Subcutaneous adipose tissue (tissue), 4 donors: ENCODE measurements at places on chromosomes 6 and 20. TPM values are rescaled to one million over a fixed set of nuclear protein-coding genes. Genes with fewer than 3 reads are reported as not detected.

IFT52 gene
- total RNA-seq: 23.1 TPM

SLC22A3 gene
- total RNA-seq: 8.0 TPM

MYLK4 gene
- total RNA-seq: 0.75 TPM

ARMH2 gene
- not detected for total RNA-seq

PPIL6 gene
- 2.6 TPM for total RNA-seq

GCNT2 gene
- 4.7 TPM for total RNA-seq

CRIP3 gene
- total RNA-seq: 0.88 TPM

HLA-DQB1 gene
- 15.8 TPM for total RNA-seq

C20orf202 gene
- total RNA-seq: 0.75 TPM

MACROD2 gene
- total RNA-seq: 11.3 TPM

SYCP2L gene
- total RNA-seq: 2.6 TPM

BMP6 gene
- total RNA-seq: 6.6 TPM

OPRL1 gene
- 2.7 TPM for total RNA-seq

SLC35D3 gene
- not detected for total RNA-seq

LY6G6D gene
- not detected for total RNA-seq

SLC12A5 gene
- total RNA-seq: not detected

CTNNBL1 gene
- 53.1 TPM for total RNA-seq

CCM2L gene
- total RNA-seq: 4.6 TPM

DST gene
- 203 TPM for total RNA-seq
